ENCODE measurements at places on chromosomes 1 and 21. TPM values are rescaled to one million over a fixed set of nuclear protein-coding genes. Genes with fewer than 3 reads are reported as not detected.

The RAB25 gene
- 0.36 TPM for total RNA-seq

The FTCD gene
- 0.21 TPM for total RNA-seq

The MROH7 gene
- total RNA-seq, result 0.11 TPM

The TARS2 gene
- total RNA-seq, result 48.7 TPM

The C1QC gene
- not detected for total RNA-seq

The S100A9 gene
- 0.73 TPM for total RNA-seq

The SHC1 gene
- total RNA-seq, result 76.2 TPM

The THEM5 gene
- not detected for total RNA-seq

The GLIS1 gene
- total RNA-seq, result not detected

The IBA57 gene
- 3.2 TPM for total RNA-seq

The RPTN gene
- not detected for total RNA-seq

The TAS1R1 gene
- not detected for total RNA-seq

The SAMD11 gene
- not detected for total RNA-seq

The PTPRC gene
- 644 TPM for total RNA-seq

The CEP104 gene
- total RNA-seq, result 28.3 TPM

The SYT11 gene
- 21.5 TPM for total RNA-seq

The HSD3B2 gene
- not detected for total RNA-seq

The CFHR2 gene
- total RNA-seq, result not detected

The ST6GALNAC5 gene
- not detected for total RNA-seq

The OR10X1 gene
- total RNA-seq, result not detected

The CNR2 gene
- total RNA-seq, result 0.05 TPM

The B3GALT2 gene
- total RNA-seq, result not detected

The FCRL4 gene
- total RNA-seq, result not detected

The KRTAP19-4 gene
- not detected for total RNA-seq

The ADORA3 gene
- total RNA-seq, result 0.11 TPM

The CYP4A22 gene
- total RNA-seq, result not detected

The MRPL20 gene
- 82.9 TPM for total RNA-seq

The DISP3 gene
- total RNA-seq, result 0.82 TPM
